NCI-H2081 treated with DMSO at 0.1 percent for 48 hours (cell line): ENCODE measurements at places on chromosomes 16 and 17.

DNA sequence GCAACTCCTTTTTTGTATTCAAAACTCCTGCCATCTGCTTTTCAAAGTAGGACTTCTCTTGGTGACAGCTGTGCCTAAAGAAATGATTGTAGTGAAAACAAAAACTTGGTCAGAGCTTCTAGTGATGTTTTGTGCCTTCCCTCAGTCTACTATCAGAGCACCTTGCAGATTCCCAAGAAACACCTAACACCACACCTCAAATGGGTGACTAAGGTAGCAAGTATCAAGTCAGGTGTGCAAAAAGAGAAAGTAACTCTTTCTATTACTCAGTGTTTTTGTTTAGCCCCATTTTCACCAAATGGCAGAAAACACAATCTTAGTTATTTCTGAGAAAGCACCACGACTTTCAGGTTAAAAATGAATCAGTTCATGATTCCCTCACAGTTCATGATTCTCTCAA is 2.0 kb upstream of the PMFBP1 start:
- DNase-seq = no peak

GRCh38 chr16:84505249-84506187 is 1.1 kb upstream of the MEAK7 start:
- no peak for DNase-seq

DNA sequence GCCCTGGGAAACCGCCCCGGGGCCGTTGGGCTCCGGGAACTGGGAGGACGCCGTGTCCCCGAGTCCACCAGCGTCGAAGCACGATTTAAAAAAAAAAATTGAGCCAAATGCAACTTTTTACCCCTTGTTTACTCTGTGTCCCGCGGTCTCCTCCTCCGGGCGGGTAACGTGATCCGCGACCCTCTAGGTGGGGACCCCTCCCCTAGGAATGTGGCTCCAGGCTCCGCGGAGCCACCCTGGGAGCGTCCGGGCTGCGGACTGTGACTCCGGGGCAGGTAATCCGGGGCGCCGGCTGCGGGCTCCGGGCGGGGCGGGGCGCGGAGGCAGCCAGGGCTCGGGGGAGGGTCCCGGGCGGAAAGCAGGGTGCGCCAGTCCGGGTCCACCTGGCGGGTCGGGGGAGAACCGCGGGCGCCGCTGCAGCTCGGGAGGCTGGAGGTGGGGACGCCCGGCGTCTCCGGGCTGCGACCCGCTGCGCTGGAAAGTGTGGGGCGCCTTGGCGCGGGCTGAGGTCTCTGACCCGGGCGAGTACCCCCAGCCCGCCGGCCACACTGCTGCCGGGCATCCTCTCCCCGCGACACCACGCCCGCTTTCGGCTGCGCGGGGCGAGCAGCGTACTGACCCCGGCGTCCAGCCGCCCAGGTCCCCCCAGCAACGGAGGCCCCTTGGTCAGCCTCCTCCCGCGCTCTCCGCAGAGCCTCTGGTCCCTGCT is 852 bp upstream of the HELZ start:
- no peak for DNase-seq

DNA sequence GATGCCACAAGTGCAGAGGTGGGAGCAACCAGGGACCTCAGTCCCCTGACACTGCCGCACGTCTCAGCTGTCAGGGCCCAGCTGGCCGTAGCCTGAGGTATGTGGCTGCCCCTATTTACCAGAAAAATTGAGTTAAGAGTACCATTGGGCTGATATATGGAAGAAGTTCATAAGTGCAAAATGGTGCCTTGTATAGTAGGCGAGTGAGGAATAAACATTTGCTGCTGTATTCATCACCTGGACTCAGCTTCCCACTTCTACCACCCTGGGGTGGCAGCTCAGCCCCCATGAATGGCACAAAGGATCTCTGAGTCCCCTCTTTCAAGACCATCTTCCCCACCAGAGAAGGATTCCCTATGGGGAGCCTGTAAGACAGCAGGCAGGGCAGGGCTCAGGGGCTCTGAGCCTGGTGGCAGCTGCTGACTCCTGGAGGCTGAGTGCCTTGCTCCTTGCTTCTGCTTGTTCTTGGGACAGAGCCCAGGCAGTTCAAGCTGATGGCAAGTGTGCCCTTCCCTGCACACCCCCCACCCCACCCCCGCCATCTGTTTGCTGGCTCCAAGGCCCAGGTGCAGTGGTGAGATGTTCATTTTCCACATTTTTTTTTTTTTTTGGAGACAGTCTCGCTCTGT is 29.0 kb downstream of the TRPV2 start:
- no peak for DNase-seq

- DNase-seq = no peak
Observed at GRCh38 chr17:46986366-46986765, 7.3 kb upstream of the RPRML start.

GRCh38 chr17:78771758-78772382 is 10.2 kb downstream of the CYTH1 start:
- no peak for DNase-seq
